ENCODE measurements at places on chromosomes 1 and 21.

DNA sequence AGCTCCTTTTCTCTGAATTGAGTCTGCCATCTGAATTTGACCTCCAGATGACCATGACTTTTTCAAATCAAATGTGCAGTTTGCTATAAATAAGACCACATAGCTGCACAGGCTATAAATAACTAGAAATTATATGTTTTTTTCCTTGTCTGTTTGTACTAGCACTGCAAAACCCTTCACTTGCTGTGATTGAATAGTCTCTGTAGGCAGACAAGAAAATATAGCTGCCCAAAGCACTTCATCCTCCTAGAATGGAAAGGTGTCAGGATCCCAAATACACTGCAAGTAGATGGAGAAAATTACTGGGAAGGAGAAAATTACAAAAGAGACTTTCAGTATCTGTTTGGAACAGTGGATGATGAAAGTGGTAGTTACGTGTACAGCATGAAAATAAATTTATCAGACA is 175.8 kb downstream of the APP start:
- DNase-seq = no peak

DNA sequence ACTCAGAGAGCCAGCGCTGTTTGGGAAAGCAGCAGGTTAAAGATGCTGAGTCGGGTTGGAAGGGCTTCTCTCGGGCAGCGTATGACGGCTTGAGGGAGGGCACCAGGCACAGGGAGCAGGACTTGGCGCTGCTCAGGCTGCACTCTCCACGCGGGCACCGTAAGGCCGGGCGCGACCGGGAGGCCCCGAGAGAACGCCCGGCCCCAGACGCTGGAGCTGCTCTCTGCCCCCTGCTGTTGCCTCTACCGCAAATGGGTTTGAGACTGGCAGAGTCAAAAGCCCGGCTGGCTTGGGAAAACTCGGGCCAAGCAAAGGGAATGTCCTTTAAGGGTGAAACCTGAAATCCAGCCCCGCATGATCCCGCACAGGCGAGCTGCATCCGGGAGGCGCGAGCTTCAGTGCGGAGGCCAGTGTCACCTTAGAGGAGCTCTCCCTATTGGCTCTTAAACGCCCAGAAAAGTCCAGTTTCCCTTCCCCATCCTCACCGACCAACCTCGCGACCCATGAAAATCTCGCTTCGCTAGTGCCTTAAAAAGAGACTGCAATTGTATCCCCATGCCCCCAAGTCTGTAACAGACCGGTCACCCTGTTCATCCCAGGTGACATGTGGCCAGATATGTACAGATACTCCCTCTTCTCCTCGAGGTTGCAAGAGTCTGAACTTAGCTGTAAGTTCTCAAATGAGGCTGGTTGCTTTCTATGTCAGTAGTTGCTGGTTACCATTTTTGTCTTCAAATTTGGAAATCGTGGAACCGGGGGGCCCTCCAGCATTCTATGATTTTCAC is 1.1 kb downstream of the PRRX1 start:
- peak; percentile 75 for DNase-seq

- DNase-seq = no peak
These were observed 11.5 kb downstream of the RIMS3 start for GRCh38 chr1:40653851-40654537.

DNA sequence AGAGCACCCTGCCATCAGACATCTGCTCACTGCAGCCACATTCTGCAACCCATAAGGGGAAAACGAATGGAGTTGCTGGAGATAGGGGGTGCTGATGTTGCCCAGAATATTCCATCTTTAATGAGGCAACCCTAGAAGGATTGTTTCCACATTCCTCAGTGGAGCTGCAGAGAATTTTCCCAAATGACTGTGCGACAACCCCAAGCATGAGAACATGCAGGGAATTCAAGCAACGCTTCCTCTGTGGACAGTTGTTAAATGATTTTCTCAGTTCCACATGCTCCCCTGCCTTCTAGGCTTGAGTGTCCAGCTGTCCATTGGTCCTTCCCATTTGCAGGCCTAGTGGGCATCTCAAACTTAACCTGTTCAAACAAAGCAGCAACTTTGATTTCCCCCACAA is 20.5 kb upstream of the UBL4B start:
- peak; percentile 82 for DNase-seq

All from EH (cell line).